ENCODE measurements at places on chromosomes 2 and 18.

- no peak for DNase-seq
These were observed 12.6 kb downstream of the SEH1L start for GRCh38 chr18:12960395-12960794.

- no peak for DNase-seq
These were observed 824.0 kb upstream of the FSHR start for GRCh38 chr2:49978341-49978740.

GRCh38 chr2:139218181-139218580 lies 438.0 kb upstream of the NXPH2 start:
- DNase-seq, result no peak

DNA sequence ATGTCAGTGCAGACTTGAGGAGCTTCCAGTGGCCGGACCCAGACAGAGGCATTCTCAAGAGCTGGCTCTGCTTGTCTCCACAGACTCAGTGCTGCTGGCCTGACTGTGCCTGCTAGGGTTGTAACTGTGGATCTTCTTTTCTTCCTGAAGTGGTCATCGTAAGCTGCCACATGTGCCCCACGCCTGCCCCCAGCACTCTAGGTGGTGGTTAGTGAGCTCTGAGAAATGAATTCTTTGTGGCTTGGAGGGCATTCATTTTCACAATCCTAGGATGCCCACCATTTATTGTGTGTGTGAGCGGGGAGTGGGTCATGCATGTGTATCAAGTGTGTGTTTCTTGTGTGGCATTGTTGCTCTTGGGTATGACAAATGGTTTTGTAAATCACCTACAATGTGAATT lies 23.1 kb downstream of the RAB12 start:
- no peak for DNase-seq

DNA sequence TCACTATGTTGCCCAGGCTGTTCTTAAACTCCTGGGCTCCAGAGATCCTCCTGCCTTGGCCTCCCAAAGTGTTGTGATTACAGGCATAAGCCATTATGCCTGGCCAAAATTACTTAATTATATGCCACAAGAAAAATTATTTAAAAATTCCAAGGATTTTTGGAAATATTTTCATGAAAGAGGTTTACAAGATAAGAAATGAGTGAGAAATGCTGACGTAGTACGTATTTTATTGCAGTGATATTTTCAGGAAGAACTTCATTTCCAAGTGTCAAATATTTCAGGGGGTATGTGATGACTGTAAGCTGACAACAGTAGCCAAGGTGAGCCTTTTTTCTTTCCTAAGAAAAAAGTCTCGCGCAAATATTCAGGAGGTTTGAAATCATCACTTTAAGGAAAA lies 20.8 kb downstream of the NIF3L1 start:
- DNase-seq, result no peak

GRCh38 chr2:157413326-157414035 lies 30.4 kb downstream of the CYTIP start:
- peak; percentile 96 for DNase-seq

DNA sequence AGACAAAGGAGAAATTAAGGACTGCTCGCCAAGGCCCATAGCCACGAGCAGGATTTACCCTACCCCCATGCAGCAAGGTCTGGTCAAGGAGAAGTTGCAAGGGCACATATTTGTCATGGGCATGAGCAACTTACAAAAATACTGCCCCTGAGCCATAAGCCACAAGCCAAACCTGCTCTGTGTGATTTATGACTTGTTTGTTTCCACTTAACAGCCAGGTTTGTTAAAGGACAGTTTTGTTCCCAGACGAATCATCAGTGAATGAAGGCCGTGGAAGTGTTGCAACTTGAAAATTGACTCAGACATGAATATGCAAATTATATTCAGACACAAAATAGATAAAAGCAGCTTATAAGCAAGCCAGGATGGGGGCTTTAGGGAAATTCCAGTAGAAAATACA lies 31.3 kb upstream of the EVA1A start:
- no peak for DNase-seq

GRCh38 chr2:2823061-2823753 lies 492.1 kb upstream of the MYT1L start:
- no peak for DNase-seq

- no peak for DNase-seq
These were observed 1.6 kb downstream of the NEU4 start for GRCh38 chr2:241810307-241811200.

DNA sequence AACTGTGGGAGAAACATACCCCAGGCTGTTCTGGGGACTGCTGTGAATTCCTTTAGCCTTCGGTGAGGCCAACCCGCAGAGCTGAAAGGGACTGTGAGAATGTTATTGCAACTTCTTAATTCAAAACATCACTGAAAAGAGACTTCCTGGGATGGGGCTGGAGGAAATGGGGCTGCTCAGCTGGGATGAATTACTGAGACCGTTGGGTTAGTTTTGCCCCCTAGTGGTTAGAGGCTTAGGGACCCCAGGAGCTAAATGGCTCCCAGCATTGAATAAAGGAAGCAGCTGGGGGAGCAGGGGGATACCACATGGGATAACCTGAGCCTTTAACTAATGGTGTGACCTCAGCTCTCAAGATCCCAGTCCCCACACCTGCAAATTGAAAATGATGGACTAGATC lies 941.1 kb upstream of the FANCL start:
- no peak for DNase-seq

DNA sequence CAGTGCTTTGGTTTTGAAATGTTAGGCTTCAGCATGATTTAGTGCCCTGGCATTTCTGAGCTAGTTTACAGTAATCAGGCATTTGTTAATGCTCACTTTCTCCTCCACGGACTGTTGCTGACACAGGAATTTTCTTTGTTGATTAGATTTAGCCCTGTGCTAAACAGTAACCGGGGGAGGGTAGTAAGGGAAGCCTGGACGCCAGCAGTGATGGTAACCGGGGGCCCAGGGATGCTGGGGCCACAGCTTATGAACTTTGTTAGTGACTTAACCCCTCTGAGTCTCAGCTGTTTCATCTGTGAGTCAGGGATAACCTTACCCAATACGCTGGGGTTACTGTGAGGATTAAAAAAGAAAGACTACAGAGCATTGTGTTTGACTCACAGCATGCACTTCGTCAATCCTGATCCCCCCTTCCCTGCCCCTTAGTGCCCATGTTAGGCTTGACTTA lies 33.5 kb downstream of the KLHL29 start:
- no peak for DNase-seq

DNA sequence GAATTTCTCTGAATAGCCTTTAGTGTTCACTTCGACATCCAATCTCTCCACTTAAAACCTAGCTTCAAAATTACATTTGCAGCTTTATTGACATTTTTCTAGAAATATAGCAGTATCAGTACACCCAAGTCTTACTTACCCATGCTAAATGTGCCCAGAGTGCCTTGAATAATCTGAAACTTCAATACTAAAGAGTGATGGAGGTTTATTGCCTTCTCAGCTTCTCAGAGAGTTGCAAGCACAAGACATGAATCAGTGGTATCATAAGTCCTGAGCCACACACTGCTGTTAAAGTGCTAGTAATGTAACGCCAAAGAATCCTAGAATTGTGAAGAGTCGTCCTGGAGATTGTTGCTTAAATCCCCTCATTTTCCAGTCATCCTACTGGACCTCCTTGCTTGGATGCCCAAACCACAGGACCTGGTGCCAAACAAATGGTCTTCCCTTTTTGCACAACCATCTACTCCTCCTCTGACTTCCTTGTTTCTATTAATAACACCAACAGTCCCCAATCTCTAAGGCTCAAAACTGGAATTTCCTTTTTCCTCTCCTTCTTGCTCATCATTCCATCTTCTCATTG lies 83.2 kb upstream of the SPATS2L start:
- DNase-seq, result no peak

DNA sequence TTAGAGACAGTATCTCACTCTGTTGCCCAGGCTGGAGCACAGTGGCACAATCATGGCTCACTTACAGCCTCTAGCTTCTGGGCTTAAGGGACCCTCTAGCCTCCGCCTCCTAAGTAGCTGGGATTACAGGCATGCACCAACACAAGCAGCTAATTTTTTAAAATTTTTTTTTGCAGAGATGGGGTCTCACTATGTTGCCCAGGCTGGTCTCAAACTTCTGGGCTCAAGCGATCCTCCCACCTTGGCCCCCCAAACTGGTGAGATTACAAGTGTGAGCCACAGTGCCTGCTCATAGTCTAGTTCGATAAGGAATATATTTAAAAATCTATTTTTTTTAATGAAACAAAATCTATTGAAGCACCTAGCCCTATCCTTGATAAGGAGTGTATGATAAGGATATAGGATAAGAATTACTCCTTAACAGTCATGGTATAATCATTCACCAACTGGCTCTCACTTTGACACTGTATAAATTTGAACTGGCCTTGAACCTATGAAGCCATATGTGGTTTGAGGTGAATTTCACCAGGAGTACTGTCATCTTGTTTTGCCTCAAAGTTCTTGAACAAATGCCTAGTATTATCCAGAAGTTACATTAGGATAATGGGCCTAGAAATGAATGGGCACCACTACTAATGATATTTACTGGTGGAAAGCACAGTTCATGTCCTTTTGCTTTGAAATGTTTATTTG lies 71.1 kb downstream of the EXOC6B start:
- no peak for DNase-seq

DNA sequence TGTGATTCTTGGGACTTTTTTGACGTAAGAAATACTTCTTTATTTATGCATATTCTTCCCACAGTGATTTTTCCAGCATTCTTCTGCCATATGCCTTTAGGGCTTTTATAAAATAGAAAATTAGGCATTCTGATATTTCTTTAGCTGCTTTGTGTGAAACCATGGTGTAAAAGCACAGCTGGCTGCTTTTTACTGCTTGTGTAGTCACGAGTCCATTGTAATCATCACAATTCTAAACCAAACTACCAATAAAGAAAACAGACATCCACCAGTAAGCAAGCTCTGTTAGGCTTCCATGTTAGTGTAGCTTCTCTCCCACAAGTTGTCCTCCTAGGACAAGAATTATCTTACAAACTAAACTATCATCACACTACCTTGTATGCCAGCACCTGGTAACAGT lies 62.6 kb downstream of the EIF5B start:
- no peak for DNase-seq

DNA sequence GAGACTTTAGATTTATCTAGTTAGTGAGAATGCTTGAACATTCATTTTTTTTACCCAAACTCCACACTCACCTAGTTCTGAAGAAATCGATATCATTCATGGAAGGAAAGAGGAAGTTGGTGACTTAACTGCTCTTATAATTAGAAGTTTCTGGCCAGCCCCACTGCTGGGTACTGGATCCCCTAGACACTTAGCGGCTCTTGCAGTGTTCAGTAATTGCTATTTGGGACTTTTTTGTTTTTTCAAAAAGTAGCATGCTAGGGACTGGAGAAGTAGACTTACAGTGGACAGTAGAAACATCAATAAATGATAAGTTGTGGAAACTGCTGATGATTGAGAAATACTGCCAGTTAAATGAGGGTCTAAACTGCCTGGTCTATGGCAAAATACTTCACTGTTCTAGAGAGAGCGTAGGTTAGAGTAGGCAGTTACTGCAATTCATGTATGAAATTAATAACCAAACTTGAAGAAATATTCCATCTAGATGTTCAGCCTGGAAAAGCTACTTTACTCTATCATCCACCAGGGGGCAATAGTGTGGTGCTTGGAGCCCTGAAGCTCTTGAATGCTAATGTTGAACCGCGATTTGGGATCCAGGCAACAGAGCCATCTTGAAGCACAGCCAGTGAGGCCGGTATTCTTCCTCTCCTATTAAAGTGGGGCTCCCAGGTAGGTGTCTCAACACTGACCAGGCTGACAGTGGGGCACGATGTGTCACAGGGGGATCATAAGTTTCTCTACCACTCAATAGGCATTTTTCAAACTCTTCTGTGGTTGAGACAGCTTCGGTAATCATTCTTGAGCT lies 146.1 kb upstream of the SESTD1 start:
- DNase-seq, result peak; percentile 30

DNA sequence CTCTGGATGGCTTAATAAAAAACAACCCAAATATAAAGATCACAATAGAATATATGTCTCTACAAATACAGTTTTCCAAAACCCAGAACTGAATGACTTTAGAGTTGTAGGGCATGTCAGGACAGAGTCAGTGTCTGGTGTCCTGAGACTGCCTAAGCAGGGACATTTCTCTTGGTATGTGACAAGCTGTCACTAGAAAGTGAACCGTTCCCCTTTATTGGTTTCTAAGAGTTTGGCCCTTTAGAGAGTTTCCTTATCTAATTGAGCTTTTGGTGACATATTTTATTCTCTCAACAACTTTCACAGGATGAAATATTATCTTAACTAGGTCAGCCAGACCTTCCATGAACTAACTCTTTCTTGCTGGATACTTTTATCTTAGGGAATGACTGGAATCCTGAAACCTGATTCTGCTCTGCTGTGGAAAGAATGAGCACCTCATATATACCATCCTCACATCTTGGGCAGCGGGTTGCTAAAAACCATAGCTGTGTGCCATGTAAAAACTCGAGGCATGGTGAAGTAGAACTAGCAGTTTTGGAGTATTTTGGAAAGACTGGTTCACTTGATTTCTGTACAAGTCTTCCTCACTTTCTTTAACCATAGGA lies 54.8 kb downstream of the CAVIN2 start:
- no peak for DNase-seq

DNA sequence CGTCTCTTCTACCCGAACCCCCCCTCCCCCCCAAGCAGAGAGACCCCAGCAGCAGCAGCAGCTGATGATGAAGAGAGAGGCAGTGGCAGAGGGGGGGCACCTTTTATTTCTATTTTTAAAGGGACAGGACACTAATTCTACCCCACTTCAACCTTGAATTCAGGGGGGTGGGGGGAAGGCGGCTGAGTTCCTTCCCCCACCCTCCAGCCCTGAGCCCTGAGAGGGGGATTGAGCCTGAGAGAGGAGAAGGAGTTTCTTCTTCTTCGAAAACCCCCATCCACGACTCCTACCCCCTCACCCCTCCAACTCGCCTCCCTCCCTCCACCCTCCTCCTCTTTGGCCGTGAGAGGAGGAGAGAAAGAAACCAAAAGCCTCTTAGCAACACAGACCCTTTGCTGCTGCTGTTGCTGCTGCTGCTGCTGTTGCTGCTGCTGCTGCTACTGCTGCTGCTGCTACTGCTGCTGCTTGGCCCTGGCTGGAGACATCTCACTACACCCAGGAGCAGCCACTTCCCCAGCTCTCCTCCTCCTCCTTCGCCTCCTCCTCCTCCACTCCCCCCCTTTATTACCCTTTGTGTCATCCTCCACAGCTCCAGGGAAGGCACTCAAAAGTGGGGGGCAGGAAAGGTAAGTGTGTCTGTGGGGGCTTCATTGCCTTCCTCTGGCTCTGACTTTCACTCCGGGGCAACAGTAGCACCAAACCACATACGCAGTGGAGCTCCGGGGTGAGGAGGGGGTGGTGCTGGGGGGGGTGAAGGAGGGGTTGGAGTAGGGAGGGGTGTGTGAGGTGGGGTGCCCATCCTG lies at the start of gene MBD5:
TSS of gene MBD5 (plus strand) at position 33 of the 803 bp plus-strand sequence.
- DNase-seq, result peak; percentile 63

- DNase-seq, result no peak
These were observed 2.8 kb downstream of the ONECUT2 start for GRCh38 chr18:57437766-57438671.
